ENCODE measurements at places on chromosomes 11 and 22.

DNA sequence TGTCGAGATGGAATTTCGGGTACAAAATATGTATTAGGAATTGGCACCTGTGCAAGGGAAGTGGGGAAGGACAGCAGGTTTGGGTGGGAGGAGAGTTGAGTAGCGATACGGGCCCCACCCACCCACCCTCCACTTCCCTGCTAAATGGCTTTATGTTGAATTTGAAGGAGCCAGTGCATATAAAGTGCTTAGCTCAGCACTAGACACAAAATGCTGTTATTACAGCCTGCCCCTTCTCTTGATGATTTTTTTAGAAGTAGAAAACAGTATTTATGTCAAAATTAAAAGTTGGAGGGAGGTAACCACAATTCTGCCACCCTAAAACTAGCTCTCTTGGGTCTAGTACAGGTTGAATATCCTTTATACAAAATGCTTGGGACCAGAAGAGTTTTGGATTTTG lies 59.3 kb upstream of the SUSD2 start:
- DNase-seq: no peak

GRCh38 chr11:112822478-112823274 lies 138.5 kb upstream of the NCAM1 start:
- DNase-seq: no peak

- no peak for DNase-seq
Measured at GRCh38 chr11:46912526-46913150, 5.7 kb downstream of the LRP4 start.

- DNase-seq: no peak
Measured at GRCh38 chr11:44903035-44903434, 47.6 kb downstream of the TP53I11 start.

GRCh38 chr22:44819966-44820631 lies 67.7 kb downstream of the ARHGAP8 start:
- peak; percentile 44 for DNase-seq

DNA sequence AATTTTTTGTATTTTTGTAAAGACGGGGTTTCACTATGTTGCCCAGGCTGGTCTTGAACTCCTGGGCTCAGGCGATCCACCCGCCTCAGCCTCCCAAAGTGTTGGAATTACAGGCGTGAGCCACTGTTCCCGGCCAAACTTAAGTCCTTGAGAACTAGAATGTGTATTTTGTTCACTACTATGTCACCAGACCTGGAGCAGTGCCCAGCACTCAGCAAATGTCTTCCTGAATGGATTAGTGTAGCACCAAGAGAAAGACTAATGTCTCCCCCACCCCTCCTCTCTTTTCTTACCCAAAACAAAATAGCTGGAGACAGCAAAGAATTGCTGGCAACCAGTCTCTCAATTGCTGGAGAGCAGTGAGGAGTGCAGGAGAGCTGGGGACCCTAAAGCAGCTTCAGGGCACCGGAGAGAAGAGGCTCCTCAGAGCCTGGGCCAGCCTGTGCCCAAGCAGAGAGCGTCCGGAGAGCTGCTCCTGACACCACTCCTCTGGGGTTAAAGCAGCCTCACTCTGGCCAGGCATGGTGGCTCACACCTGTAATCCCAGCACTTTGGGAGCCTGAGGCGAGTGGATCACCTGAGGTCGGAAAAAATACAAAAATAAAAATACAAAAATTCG lies 14.9 kb downstream of the SLC25A18 start:
- DNase-seq: no peak

GRCh38 chr11:128305588-128305987 lies 281.8 kb downstream of the ETS1 start:
- no peak for DNase-seq

- DNase-seq: peak; percentile 52
Measured at GRCh38 chr11:132064987-132065620, 694.7 kb downstream of the NTM start.

DNA sequence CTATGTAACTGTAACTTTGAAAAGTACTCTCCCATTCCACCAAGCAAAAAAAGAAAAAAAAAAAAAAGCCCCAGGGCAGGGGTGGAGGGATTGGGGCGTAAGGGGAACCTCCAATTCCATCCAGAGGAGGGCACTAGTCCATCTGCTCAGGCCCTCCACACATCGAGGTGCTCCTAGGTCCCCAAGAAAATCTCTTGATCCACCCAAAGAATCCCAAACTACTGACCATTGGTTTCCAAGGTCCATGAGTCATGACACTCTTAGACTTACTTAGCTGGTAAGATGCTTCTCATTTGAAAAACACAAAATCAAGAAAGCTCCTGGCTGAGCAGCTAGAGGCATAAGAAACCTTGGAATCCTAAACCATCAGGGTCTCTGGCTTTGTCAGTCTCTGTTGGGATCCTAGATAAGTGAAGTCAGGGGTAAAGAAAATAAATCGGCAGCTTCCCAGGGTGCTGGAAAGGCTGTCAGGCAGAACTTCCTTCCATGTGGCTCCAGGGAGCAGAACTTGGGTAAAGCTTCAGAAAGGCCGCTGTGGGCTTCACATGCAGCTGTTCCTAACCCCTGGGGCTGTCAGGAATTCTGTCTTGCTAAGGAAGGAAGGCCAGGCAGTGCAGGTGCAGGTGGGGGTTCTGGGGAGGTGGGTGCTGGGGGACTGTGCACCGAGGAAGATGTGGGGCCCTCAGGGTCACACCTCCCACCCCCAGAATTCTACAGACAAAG lies 49.4 kb upstream of the ADA2 start:
- peak; percentile 73 for DNase-seq

GRCh38 chr22:17920145-17920605 lies 104.2 kb downstream of the MICAL3 start:
- no peak for DNase-seq

GRCh38 chr11:73547706-73548595 lies 50.0 kb downstream of the FAM168A start:
- no peak for DNase-seq

DNA sequence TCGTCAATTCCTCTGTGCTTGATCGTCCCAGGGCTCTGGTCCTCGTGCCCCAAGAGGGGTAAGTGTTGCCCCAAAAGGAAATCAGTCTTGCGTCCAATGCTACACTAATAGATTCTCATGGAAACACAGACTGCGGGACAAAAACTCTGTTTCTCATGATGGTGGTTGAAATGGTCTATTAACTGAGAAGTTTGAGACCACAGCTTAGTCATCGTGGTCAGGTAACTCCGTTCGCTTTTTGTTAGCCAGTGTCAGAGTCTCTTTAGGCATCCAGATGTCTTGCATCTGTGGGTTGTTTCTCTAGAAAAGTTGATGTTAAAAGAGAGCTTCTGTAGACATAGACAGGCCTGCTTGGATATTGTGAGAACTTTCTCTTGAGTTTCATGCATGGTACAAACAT lies 104.6 kb upstream of the SORL1-AS1 start:
- no peak for DNase-seq

GRCh38 chr11:92295175-92296137 lies 70.8 kb downstream of the FAT3 start:
- DNase-seq: no peak

- DNase-seq: no peak
Measured at GRCh38 chr11:104699981-104700380, 198.3 kb downstream of the CASP12 start.

GRCh38 chr11:32033491-32033890 lies 57.4 kb upstream of the RCN1 start:
- no peak for DNase-seq

GRCh38 chr22:39448205-39449054 lies 8.4 kb upstream of the MGAT3 start:
- DNase-seq: no peak

GRCh38 chr11:62830904-62831519 lies 839 bp downstream of the STX5 start:
- DNase-seq: peak; percentile 29

GRCh38 chr11:84480131-84480530 lies 1147.0 kb downstream of the DLG2 start:
- DNase-seq: no peak

DNA sequence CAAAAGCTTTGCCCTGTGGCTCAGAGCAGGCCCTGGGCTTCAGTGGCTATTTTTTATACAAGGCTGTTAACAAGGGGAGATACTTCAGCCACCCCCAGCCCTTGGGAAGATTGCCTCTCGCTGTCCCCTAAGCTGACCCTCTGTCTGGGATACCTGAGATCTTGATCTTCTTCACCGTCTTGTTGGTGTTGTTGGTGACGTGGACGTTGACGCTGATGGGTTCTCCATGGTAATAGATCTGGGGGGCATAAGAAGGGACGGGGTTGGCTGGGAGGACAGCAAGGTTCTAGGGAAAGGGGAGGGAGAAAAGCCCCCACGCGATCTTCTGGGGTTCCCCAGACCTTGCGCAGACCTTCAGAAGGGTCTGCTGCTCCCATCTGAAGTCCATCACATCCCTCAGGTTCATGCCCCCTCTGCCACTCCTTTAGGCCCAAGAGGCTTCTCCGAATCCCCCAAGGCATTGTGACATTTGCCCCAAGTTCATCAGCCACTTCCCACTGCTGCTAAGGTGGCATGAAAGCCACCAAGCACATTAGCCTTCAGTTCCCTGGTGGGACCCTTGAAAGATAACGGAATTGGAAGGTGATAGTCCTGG lies 36.7 kb downstream of the TPBGL start:
- DNase-seq: peak; percentile 66

DNA sequence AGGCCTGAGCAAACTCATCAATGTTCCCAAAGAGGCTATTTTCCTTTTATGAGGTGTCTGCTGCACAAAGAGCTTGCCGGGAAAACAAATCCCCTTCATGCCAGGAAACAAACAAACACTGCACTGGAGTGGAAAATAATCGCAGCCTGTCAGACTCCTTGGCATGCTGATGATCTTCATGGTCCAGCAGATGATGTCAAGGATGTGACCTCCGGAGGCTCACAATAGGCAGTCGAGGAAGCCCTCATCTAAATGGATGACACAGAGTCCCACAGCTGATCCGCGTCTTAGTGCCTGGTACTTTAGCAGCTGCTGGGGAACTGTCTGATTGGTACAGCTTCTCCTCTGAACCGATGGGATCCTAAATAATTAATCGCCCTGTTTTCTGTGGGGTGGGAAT lies 187.6 kb downstream of the TENM4 start:
- DNase-seq: no peak

DNA sequence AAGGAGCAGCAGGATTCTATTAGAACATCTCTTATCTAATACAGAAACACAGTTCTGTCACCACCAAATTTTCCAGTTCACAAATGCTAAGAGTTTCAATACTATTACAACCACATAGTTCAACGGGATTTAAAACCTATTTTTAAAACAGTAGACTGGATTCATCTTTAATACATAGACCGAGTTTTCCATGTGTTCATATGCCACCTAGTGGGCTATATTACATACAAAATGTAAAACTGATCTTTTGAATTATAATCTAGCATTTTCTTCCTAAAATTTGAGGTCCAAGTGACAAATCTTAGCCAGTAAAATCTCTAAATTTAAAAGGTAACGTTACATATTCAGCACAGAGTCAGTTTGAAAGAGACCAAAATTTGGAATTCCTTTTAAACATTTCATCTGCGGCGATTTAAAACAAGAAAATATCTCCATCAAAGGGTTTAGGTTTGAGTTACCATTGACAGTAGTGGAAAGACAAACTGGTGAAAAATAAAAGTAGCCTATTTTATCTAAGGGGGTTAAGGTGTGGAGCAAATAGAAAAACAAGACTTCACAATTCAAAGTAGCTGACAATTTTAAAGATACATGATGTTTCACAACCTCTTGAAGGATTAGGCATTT lies 269.3 kb upstream of the MPPED2 start:
- peak; percentile 52 for DNase-seq

DNA sequence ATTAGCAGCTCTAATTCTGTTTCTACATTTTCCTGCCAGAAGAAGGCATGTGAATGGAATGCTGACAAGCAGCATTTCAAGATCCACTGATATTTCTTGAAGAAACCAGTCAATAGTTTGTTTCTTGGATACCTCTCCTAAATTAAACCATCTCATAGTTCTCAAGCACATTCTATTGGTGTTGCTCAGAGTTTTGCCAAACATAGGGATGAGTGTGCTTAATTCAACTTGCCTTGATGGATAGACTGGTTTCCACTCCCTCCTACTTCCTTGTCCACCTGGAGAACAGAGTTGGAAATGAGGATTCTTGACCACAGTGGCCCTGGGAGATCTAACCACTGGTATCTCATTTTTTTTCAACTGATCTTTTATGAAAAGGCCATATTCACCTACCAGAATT lies 29.8 kb upstream of the DDX10 start:
- DNase-seq: no peak

GRCh38 chr11:11373934-11374333 lies 20.9 kb upstream of the CSNK2A3 start:
- no peak for DNase-seq

DNA sequence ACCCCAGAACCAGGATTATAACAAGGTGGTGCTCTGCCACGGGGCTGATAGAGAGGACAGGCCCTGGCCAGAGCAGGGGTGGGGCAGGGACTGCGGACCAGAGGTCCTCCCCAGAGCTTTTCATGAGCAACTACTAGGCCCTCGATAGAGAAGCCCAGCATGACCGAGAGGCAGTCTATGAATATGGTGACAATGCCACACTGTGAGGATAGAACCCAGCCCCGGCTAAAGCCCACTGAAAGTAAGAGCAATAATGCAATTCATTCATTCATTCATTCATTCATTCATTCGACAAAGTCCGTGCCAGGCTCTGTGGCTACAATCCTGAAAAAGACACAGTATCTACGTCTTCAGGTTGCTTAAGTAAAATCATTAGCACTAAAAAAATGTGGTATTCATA lies 35.6 kb upstream of the CD5 start:
- DNase-seq: no peak

- no peak for DNase-seq
Measured at GRCh38 chr11:59901306-59901705, 22.7 kb downstream of the OOSP3 start.

- no peak for DNase-seq
Measured at GRCh38 chr11:97158243-97158642, 768.4 kb downstream of the JRKL start.

GRCh38 chr22:38164551-38164918 lies 17.1 kb downstream of the PLA2G6 start:
- DNase-seq: no peak

DNA sequence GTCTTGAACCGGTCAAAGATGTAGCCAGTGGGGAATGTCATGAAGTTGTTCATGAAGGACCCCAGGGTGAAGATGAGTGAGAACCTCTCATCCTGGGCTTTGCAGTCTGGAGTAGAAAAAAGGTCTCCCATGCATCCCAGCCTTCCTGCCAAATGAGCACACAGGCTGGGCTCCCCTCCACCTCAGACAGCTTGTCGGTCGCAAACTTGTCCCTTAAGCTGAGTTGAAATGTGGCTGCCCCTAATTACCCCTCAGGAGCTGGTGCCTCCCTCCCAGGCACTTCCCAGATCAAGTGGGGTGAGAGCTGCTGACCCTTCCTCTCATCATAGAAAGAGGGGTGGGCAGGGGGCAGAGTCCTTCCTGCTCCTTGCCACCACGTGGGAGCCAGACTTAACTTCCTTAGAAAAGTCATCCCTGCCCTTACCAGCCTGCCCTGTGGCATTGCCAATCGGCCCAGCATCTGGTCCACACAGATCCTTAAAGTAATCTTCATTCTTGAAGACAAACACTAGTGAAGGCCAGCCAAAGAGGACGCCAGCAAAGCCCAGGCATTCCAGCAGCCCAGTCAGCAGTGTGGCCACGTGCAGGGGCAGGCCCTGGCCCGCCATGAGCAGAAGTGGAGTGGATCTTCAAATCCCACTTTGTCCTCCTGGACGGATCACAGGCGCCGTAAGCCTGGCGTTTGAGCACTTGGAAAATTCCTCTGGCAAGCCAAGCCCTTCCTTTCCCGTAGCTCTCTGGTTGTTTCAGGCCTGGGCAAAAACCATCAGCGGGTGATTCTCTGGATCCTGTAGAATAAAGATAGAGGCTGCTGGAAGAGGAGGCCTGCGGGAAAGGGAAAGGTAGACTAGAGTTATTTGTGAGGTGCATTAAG lies 1.1 kb downstream of the SLC43A3 start:
- DNase-seq: no peak

- no peak for DNase-seq
Measured at GRCh38 chr11:3380706-3381545, 2.0 kb upstream of the ZNF195 start.
